ENCODE measurements at places on chromosomes 2 and 18.

GRCh38 chr18:68564351-68564750 is 150.6 kb downstream of the TMX3 start:
- DNase-seq, result no peak

DNA sequence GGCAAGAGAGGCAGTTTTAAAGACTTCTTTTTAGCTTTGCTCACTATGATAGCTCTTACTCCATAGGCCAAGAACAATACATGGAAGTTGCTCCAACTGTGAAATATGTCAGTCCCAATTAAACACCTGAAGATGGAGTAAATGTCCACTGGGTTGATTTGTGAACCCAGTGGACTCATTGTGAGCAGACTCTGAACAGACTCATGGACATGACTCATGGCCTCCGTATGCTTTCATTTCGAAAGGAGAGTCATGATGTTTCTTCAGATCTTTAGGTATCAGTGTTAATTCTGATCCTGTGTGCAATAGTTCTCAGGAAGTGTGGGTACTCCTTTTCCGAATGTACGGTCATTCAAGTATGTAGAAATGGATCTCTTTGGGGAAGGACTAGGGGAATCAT is 5.4 kb upstream of the CWC22 start:
- DNase-seq, result no peak

- peak; percentile 31 for DNase-seq
These were observed 112.7 kb upstream of the TACR1 start for GRCh38 chr2:75311993-75312392.

DNA sequence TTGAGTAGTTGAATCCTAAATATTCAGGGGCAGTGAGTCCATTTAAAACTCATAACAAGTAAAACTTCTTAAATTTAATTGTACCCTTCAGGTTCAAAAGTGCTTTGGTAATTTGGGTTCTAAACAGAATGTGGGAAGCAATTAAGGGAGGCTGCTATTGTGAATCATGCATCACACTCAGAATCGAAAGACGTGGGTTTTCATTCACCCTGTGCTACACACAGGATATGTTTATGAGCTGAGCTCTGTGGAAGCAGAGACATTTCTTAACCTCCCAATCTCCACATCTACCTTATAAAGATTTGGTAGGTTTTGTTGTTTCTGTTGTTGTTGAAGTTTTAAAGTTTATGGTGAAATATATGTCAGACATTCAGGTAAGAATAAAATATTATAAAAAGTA is 633.4 kb downstream of the DPP10 start:
- DNase-seq, result no peak

DNA sequence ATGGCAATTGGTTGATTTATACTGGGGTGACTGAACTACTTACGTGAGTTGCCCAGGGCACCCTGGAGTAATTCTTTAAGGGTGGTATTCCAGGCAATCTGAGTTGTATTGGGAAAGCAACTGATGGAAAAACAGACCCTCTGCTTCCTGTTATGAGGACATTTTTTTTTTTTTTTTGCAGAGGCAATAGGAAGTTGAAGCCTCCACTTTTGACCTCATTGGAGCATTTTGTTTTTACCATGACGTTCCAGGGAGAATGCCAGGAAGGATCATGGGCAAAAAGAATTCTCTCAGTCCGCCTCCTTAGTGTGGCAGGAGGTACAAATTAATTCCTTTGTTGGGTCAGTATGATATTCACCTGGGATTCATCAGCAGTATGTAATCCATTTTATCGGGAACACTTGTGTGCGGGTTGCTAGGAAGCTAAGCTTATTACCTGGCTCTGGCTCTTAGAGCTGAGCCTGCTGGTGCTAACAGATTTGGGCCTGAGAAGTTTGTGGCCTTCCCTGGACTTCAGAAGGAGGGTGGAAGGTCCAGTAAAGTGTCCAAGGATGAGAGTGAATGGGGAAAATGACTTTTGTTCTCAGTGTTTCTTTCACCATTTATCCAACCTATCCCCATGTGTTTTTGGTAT is 272.9 kb upstream of the EPAS1 start:
- DNase-seq, result no peak

DNA sequence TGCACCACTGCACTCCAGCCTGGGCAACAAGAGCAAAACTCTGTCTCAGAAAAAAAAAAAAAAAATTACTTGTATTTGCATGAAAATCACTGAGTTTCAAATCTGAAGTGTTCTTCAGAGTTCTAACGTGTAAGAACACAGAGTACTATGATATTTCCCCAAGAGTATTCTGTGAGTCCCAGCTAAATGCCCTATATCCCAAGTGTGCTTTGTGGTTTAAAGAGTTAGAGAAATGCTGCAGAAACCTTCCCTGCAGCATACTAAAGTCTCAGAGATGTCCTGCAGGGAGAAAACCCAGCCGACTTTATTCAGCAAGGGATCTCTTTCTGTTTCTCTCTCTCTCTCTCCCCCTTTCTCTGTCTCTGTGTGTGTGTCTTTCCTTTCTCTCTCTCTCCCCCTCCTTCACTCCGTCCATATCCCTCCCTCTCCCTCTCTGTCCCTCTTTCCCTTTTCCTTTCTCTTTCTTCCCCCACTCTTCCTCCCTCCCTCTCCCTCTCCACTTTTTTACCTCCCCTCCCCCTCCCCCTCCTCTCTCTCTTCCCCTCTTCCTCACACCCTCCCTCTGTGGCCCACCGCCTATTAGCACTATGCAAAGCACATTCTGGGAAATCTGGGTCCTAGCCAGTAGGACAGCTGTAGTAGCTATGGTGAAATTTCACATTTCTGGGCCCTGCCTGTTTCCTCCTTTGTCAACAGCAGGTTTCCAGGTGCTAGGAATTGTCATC is 54.2 kb downstream of the ACTR2 start:
- peak; percentile 74 for DNase-seq

DNA sequence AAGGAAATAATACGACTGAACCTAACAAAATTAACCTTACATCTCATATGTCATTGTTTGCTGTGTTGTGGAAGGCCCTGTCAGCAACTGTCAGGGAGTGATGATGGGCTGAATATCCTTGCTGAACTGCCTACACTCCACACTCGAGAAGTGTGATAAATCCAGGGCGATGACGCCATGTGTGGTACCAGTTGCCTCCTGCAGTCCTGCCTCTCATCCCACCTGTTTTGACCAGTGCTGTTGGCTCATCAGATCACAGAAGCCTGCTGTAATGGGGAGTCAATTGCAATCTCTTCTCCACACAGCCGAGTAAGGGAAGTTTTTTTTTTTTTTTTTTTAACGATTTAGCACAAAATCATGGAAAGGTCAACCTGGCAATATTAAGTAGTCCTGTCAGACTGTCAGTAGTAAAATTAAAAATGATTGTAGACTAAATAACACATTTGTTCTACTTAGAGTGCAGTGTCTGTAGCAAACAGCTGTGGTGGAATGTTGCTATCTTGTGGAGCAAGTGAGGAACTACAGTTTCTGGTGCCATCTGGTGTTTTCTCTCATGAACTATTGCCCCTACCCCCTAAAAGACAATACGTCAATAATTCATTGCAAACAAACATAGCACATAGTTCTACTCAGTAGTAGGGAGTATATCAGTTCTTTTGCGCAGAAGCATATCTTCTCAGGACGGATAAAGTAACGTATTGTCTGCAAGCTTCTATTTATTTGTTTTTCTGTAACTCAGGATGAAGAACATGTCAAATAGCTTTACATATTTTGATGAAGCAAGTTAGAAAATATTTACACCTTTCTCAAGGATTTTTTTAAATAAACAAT is 347.6 kb downstream of the CTNNA2 start:
- DNase-seq, result no peak

DNA sequence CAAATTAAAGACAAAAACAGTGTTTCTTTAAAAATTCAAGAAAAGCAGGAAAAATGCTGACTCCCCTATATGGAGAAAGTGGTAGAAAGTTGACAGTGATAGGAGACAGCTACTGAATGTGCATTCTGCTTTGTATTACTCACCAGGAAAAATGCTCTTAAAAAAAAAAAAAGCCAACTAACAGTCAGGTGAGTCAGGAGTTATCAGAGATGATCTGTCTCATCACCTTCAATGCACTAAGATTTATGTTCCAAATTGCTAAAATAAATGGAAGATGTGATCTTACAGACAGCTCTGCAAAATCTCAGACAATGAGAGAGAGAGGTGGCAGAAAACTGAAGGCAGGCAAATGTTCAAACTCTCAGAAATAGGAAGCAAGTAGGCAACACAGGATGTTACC is 47.6 kb upstream of the ZNF521 start:
- DNase-seq, result no peak

- no peak for DNase-seq
These were observed 2041.4 kb upstream of the CELF4 start for GRCh38 chr18:39607034-39607433.

DNA sequence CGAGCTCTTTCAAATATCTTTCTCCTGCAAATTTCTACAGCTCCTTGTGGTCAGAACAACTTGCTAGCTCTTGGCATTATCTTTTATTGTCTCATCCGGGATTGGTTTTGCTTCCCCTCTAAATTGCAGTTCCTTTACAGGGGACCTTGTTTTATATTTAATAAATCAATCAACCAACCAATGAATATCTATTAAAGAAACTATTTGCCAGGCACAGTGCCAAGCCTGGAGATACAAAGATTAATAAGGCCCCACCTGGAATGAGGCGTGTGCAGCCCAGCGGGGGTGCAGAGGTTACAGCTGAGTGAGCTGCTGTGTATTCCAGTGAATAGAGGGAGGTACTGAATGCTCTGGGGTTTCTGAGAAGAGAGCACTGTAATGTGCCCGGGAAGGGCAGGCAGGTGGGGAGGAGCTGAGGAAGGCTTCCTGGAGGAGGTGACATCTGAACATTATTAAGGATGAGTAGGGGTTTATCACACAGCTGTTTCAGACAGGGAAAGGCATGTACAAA is 51.8 kb downstream of the LIPG start:
- no peak for DNase-seq

DNA sequence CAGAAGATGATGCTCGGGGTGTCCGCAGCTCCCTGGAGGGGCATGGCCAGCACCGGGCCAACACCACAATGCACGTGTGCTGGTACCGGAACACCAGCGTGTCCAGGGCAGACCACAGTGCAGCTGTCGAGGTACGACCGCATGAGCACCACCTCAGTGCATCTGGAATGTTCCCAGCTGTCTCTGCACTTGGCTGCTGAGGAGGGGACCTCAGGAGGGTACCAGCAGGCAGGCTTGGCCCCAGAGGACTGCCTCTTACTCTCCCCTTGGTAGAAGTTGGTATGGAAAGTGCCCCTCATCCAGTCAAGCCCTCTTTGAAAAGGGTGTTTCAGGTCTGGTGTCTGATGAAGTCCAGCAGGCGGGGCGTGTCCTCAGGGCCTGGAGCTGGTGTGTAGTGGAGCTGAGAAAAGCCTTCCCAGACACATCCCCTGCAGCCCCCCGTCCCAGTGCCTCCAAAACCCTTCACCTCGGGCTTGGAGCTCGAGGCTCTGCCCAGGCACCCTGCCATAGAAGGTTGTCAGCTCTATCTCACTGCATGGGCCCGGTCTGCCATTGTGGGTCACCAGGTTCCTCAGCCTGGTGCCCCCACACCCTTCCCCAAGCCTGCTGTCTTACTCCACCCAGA is 16.7 kb downstream of the STK25 start:
- DNase-seq, result no peak

DNA sequence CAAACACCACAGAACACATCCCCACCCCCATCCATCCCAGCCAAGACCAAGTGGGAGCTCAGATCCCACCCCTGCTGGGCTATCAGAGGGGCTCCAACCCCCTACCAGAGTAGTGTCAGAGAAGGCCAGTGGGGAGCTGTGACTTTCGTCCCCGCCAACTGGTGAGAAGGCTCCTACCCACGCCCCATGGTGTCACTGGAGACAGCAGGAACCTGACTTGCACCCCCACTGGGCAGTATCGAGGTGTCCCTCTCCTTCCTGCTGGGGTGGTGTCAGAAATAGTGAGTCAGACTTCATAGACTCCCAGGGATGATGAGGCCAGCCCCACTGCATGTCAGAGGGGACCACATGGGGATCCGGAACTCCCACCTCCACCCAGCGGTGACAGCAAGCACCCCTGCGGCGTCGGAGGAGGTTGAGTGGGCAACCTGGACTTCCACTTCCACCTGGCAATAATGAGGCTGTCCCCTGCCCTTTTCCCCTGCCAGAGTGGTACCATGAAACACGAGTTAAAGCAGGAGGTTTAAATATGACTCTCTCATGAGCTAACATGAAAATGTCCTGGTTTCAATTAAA is 106.7 kb downstream of the CTIF start:
- no peak for DNase-seq

GRCh38 chr18:60070631-60071030 is 170.8 kb downstream of the PMAIP1 start:
- no peak for DNase-seq

DNA sequence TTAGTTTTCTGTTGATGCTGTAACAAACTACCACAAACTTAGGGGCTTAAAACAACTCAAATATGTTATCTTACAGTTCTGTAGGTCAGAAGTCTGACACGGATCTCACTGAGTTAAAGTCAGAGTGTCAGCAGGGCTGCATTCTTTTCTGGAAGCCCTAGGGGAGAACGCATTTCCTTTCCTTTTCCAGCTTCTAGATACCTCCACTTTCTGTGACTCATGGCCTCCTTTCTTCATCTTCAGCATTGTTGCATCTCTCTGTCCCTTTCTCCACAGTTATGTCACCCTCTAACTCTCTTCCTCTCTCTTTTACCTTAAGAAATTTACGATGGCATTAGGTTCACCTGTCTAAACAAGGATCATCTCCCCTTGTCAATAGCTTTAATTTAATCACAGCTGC is 13.3 kb upstream of the PPP4R1 start:
- no peak for DNase-seq

GRCh38 chr2:26144953-26145680 is 27.8 kb upstream of the GAREM2 start:
- DNase-seq, result peak; percentile 71

- DNase-seq, result no peak
These were observed 166.7 kb downstream of the MEIS1 start for GRCh38 chr2:66601624-66602023.

DNA sequence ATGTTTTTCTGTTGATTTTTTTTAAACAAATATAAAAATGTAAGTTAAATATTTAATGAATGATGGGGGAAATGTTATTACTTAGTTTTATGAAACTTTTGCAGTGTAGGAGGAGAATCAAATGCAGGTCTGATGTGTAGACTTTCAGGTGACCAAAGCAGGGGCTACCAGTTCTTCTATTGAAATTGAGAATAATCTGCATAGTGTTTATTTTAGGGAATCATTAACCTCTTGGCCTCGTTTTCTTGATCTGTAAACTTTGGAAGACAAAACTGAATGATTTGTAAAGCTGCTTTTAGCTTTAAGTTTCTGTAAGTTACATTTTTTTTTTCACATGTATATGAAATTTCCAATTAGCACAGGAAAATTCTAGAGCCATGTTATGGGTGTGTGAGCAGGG is 99.2 kb downstream of the R3HDM1 start:
- no peak for DNase-seq

Data from femur (tissue), 1 donor.